Left kidney (tissue), 8 donors: ENCODE measurements at places on chromosomes 2 and 18. TPM values are rescaled to one million over a fixed set of nuclear protein-coding genes. Genes with fewer than 3 reads are reported as not detected.

- no peak for DNase-seq
Measured at GRCh38 chr2:159555651-159556392, 60.5 kb downstream of the BAZ2B start.

GRCh38 chr2:127449414-127449813, 31.2 kb downstream of the PROC start:
- no peak for DNase-seq

GRCh38 chr2:159613651-159614285, 2.6 kb downstream of the BAZ2B start:
- no peak for DNase-seq

GRCh38 chr2:181313845-181314244, 143.3 kb upstream of the ITGA4 start:
- no peak for DNase-seq

DNA sequence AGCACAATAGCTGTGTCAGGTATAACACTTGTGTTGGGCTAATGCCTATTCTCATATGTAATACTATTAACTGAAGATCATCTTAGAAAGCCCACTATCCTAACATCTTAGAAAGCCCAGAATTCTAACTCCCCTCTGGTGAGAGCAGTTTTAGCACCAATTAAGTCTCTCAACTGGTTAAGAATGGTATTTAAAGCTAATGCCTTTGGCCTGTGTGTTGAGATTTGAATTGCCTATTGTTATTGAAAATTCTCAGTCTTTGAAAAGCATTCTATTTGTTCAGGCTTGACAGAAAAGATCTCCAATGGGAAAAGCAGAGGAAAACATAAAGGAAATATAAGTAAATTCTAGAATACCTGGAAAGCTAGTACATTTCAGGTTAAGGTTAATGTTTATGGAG, 352.5 kb downstream of the ARHGAP15 start:
- no peak for DNase-seq

DNA sequence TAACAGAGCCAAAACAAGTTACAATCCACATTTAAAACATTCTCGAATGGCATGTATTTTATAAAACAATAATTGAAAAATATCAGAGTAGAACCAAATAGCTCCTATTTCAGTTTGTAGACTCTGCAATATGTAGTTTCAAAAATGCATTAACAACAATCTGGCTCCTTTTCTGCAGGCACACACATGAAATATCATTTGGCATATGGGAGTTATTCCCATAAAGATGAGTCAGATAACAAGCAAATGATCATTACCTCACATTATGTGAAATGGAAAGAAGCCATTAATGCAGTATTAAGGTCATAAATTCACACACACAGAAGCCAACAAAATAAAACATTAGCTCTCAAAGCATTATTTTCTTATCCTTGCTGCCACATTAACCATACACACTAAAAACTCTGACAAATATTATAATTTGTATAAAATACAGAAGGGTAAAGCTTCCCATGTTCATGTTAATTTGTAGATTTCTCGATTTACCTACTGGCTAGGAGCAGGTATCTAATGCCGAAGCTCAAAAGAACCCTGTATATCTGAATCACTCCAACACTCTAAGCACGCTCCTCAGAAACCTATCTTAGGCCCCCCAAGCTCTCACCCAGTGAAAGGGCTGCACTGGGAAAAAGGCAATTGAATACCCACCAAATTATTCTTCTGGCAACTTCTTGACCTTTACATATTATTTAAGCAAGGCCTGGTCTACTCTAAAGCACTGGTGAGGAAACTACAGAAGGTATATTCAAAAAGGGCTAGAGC, 13.8 kb downstream of the NBAS start:
- DNase-seq, result no peak

Gene AOX1
- polyA plus RNA-seq, result 2.6 TPM
